ENCODE measurements at places on chromosomes 11 and 22. TPM values are rescaled to one million over a fixed set of nuclear protein-coding genes. Genes with fewer than 3 reads are reported as not detected.

UBQLNL gene
- total RNA-seq = 0.14 TPM

DNA sequence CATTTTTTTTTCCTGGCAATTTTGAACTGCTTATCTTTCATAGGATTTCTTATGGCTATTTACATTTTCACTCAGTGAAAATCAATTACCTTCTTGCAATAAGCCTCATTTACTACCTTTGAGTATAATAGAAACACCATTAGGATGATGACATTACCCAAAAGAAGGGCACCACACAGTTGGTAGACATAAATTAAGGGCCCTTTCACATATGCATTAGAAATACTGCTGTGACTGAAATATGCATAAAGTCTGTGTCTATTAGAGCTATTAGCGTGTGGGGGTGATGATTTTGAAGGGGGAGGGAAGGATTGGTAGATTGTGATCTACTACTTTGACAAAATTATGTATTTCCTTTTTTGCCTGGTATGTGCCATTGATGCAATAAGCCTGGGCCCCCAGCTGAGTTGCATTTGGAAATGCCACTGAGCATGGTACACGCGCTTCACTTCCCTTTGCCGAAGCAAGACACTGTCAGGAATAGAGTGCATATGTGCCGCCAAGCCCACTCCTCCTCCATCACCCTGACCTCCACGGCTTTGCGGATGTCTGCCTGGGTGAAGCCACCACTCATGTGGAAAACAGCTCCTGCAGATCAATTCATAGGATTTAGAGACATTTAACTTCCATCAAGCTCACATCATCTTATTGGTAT, 339.3 kb downstream of the DCDC1 start:
- H3K27ac ChIP-seq = no peak overlapping the region
- H3K4me3 ChIP-seq = no peak overlapping the region
- H3K27me3 ChIP-seq = no peaks in the 10 kb centered on the region
- no peaks in the 10 kb centered on the region for H3K4me1 ChIP-seq

- DNase-seq = peak; percentile 66
- peak overlapping the region; percentile 66 for H3K27ac ChIP-seq
- no peak overlapping the region for H3K4me3 ChIP-seq
- peaks cover 5% of the 10 kb centered on the region for H3K4me1 ChIP-seq
- H3K36me3 ChIP-seq = no peaks in the 10 kb centered on the region
Observed at GRCh38 chr22:41596776-41597634, 7.4 kb upstream of the PMM1 start.

GRCh38 chr22:38177044-38177443, 4.6 kb downstream of the PLA2G6 start:
- no peak overlapping the region for H3K4me3 ChIP-seq
- H3K27ac ChIP-seq = peak overlapping the region; percentile 87
- peaks cover 31% of the 10 kb centered on the region for H3K4me1 ChIP-seq
- H3K27me3 ChIP-seq = no peaks in the 10 kb centered on the region
- DNase-seq = no peak
- no peaks in the 10 kb centered on the region for H3K36me3 ChIP-seq

DNA sequence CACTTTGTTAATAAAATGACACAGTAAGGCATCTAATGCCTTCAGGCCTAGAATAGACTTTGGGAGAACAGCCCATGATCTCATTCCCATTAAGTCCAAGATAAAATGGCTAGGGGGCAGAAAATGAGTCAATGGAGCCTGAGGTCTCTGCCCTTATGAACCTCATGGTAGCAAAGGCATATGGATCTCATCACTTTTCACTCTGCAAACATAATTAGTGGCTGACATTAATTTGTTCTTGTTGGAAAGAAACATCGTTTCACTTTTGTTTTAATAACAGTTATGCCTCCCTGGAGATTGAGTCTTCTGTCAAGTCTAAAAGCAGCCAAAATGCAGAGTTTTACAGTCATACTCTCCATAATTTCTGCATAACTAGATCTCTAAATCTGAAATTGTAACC, 111.8 kb upstream of the API5 start:
- no peak for DNase-seq
- no peak overlapping the region for H3K27ac ChIP-seq
- H3K36me3 ChIP-seq = no peaks in the 10 kb centered on the region
- no peaks in the 10 kb centered on the region for H3K4me1 ChIP-seq

GRCh38 chr11:78244546-78245255, 56.0 kb downstream of the USP35 start:
- peak overlapping the region; percentile 24 for H3K27ac ChIP-seq
- H3K27me3 ChIP-seq = no peaks in the 10 kb centered on the region
- H3K4me3 ChIP-seq = no peak overlapping the region
- H3K4me1 ChIP-seq = peaks cover 12% of the 10 kb centered on the region
- no peak for DNase-seq

GRCh38 chr11:57323167-57323854, 1.4 kb downstream of the TNKS1BP1 start:
- peak overlapping the region; percentile 73 for H3K4me3 ChIP-seq
- peaks cover 10% of the 10 kb centered on the region for H3K4me1 ChIP-seq
- no peaks in the 10 kb centered on the region for H3K27me3 ChIP-seq

- no peaks in the 10 kb centered on the region for H3K36me3 ChIP-seq
- H3K4me1 ChIP-seq = peaks cover 36% of the 10 kb centered on the region
- peak; percentile 65 for DNase-seq
- H3K27ac ChIP-seq = peak overlapping the region; percentile 71
Observed at GRCh38 chr22:25110846-25111578, 88.6 kb upstream of the CRYBB3 start.

DNA sequence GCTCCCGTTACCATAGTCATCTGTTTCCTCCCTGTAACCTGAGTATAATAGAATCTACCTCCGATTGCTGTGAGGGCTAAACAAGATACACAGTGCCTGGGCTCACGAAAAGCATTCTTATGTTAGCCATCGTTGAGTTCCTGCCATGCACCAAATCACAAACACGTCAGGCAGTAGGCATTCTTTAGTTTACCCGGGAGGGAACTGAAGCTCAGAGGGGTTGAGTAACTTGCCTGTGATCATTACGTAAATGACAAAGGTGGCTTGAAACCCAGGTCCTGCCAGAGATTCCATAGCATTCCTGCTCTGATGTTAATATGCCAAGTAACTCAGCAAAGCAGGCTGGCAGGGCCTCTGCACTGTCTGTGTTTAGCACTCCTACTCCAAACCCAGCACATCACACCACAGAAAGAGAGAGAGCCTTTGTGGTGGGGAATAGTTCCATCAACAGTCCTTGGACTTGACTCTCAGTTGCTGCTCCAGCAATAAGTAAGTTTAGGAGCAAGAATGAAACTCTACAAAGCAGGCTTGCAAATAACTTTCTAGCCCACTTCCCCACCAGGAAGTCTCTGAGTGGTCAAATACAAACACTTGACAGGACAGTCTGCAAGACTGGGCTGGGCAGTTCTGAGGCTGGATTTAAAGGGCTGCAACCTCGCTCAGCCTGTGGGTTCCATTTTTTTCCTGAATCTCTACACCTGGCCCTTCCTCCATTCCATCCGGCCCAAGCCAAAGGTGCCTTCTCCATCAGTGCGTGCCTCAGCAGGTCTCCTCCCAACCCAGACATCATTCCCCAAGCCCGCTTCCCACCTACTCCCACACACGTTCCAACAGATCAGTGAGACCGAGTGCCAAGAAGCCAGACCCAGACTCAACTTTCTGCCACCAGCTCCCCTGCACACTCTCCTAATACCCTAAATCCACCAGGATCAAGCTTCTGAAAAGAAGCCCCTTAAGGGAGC, 1.1 kb downstream of the SCN2B start:
- no peaks in the 10 kb centered on the region for H3K27me3 ChIP-seq
- DNase-seq = no peak
- H3K4me1 ChIP-seq = peaks cover 29% of the 10 kb centered on the region

Measured in heart left ventricle (tissue), 16 donors.